Stimulated activated CD8-positive, alpha-beta memory T cell treated with anti-CD3 and anti-CD28 coated beads, Interleukin-4, amount 100 ng/mL, for 4 hours (primary cell): ENCODE measurements at places on chromosomes 12 and 14.

GRCh38 chr12:92690601-92691000 is 12.2 kb upstream of the PLEKHG7 start:
- no peak for DNase-seq

DNA sequence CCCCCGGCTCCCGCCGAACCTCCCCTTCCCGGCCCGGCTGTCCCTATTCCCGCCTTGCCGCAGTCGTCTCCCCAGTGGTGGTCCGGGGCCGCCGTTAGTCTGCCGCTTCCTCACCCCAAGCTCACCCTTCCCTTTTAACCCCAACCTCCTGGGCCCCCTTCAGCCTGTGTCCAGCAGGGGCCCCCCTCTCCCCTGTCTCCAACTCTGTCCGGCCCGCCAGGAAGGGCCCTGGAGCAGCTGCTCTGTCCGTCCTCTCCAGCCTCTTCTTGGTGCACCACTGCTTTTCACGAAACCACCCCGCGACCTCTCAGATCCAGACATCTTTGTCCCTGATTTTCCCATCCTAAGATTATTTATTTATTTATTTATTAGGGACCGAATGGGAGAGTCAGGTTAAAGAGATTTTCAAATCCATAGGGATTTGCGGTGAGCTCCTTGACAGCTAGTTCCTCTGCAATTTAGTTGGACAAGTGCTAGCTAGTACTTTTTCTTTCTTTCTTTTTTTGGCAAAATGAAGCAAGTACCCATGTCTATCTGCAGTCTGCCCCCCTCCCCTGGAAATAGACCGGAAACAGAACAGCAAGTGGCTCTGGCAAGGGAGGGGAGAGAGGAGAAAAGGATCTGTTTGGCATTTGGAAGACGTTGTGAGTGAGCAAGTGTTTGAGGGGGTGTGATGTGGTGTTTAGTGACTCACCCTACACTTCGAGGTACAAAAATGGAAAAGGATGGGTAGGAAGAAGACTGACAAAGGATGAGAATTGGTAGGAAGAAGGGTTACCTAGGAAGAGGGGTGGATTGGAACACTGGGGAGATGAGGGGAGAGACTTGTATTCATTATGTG is 632 bp downstream of the UBR7 start:
- DNase-seq = no peak

- DNase-seq = no peak
Measured at GRCh38 chr12:118645219-118645618, 268.9 kb downstream of the SUDS3 start.

- no peak for DNase-seq
Measured at GRCh38 chr14:103207388-103208072, 84.3 kb downstream of the TNFAIP2 start.

DNA sequence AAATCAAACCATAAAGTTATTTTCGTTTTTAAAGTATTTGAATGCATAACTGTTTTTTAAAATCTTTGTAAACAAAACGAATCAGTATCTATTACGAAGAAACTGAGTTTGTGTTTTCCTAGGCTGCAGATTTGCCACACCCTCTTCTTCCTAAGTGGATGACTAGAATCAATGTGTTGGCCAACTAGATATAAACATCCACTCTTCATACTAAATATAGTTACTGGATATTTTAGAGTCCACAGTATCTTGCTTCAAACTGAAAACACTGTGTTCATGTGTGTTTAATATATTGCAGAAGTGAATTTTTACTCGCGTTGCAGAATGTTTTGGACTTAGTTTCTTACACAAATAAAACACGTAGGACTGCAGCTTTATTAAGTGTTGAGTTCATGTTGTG is 63.2 kb downstream of the KLHL28 start:
- DNase-seq = no peak

DNA sequence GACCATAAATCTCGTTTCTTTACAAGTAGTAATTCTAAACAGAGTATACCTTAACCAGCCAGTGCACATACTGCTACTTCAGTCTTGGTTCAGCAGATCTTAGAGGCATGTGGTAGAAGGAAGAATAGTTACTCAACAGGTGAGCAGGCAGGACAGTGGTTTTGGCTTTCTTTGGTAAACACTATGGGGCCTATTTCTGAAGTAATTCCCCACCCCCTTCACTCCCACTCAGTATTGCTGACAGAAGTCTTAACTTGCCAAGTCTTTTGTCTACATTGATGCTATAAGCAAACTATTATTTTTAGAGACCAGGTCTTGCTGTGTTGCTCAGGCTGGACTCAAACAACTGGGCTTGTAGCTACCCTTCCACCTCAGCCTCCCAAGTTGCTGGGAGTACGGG is 68.5 kb downstream of the FBXO34 start:
- DNase-seq = no peak

DNA sequence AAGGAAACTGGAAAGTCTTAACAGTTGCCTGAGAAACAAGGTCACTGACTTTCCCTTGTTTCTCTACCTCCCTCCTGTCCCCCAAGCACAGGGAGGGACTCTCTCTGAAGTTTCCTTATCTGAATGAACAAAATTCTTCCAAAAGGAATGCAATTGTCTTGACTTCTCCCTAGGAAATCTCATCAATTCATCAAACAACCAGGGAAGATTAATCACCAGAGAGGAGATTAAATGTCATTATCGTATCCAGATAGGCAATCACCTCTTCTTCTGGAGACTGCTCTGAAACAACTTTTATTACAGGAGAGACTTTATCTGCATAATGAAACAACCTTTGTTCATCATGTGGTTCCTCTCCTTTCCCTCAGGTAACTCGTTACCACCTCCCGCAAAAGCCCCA is 431.4 kb downstream of the SLC16A7 start:
- DNase-seq = no peak

DNA sequence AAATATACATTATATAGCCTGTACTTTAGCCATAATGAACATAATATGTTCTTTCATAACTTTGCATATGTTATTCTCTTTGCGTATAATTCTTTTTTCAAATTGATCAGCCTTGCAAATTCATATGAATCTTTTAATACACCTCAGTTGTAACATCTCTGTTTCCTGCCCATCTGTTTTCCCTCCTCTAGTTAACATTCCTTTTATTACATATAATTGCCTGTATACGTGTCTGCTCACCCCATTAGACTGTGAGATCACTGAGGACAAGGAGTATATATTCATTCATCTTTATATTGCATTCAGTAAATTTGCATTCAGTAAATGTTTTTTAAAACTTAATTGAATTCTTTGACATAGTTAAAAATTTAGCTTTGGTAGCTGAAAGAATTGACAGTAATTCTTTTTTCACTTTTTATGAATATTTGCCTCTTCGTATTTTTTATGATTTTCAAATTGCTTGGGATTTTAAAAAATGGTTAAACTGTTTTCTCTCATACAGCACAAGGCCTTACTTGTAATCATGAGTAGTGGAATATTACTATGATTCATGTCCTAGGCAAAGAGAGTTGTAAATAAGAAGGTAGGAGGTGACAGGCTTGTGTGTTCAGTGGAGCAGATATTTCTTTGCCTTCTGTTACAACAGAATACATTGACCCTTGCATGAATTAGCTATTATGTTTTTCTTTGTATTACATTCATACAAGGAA is 32.8 kb upstream of the KLHL42 start:
- DNase-seq = no peak

- no peak for DNase-seq
Measured at GRCh38 chr12:128467882-128468281, 200.9 kb downstream of the TMEM132C start.

DNA sequence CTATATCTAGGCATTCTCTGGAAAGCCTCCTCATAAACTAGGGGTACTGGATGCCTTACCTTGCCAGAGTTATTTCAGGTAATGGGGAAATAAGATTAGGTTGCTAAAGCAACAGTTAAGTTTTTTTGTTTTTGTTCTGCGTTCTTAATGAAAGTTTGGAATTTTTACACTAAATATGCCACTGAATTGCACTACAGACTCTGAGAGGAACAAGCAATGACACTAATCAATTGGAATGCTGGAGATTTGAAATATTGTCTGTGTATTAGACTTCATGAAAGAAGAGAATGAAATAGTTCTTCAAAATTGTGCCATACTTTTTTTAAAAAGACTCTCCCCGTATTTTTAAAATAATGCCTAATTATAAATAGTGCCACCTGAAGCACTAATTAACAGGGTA is 287.8 kb downstream of the NAV3 start:
- no peak for DNase-seq

DNA sequence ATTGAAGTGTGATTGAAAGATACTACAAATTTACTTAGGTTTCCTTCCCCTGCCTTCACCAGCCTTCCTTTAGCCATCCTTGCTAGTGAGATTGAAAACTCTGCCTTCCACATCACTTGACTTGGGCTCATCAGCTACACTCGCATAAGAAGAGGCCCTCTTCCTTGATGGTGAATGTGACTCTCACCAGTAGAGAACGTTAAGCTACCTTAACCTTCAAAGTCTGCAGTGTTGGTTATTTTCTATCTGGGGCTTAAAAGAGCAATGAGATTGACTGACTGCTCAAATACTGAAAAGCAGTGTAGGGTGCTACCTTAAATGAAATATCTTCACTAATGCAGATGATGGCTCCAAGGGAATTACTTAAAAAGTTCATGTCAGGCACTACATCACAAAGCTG is 271.8 kb downstream of the EGLN3 start:
- DNase-seq = no peak
